ENCODE measurements at places on chromosomes 13 and 19.

DNA sequence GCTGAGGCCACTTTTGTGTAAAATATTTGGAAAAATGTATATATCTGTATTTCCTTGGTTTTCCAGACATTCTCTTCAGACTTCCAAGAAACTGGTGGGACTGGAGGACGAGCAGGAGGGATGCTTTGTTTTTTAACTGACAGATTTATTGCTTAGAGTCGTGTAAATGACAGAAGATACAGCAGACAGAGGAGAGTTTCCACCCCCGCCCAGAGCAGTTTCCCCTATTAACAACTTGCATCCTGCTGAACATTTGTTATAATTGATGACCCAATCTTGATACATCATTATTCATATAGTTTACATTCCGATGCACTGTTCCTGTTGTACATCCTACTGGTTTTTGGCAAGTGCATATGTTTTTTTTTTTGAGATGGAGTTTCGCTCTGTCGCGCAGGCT is 7.1 kb upstream of the DOCK6 start:
- DNase-seq = no peak

DNA sequence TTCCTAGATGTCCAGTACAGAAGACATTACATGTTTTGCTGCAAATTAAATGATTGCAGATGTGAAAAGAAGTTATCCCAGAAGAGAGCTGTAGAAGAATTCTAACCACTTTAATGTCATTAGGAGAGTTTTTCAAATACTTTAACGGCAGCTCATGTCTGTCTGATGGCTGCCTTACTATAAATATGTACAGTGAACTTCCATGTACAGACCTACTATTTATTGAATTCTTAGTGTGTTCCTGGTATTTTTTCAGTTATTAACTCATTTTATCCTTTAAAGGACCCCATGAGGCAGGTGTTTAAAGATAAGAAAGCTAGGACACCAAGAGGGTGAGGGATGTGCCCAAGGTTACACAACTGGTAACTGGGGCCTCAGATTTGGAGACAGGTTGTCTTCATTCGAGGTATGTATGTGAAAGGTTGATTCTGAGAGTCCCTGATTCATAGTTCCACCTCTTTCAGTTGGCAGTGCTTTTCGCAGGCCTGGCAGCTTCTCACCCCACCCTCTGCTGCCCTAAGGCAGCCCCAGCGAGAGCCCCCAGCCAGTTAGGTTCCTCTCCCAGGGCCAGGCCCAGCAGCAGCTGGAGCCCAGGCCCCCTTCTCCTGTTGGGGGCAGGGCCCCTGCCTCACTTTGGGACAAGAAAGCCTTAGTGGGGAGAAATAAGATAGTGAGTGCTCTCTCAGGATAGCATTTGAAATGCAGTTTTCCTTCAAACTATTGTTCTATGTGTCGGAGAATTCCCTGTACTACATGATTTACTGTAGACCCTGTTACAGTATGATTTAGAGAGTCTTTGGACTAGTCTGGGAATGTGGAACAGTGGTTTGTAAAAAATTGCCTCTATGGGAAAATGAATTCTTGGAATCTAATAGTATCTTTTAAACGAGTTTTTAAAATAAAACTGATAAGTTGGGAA is 67.7 kb upstream of the TEX29 start:
- DNase-seq = no peak

DNA sequence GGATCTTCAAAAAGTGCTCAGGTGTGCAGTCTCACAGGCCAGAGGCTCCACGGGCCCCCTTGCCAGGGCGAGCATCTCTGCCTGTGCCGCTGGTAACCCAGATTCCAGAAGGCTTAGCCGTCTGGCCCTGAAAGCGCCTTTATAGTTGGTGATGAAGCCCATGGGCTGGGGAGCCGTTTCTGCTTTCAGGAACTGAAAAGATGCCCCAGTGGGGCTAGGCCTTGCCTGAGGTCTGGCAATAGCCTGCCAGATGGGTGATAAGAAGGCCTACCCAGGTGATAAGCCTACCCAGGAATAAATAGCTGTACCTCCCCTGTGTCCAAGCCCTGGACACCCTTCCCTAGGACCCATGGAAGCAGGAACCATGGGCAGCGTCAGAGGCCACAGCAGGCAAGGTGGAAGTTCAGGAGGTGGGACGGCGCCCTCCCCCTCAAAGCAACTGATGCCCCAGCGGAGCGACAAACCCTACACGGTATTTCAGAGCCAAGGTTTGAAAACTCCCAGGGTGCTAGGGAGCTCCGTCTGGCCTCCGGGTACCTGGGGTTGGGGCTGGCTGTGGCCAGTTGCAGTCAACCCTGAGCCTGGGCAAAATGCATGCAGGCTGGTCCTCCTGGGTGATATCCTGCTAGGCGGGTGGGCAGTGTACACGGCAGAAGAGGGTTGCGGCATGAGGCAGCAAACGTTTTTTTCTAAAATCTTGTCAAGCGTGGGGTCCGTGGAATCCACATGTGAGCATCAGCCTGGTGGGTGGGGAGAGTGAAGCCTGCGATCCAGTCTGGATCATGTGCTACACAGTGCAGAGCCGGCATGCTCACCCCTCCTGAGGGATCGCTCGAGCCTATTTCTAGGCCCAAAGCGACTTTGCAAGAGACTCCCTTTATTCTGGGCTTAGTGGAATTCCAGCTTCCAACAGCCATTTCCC is 45.3 kb downstream of the ACTN4 start:
- no peak for DNase-seq

GRCh38 chr19:6572217-6572616 is 18.7 kb downstream of the CD70 start:
- DNase-seq = no peak

- DNase-seq = no peak
Measured at GRCh38 chr13:19053561-19053960, 128.1 kb downstream of the TUBA3C start.

DNA sequence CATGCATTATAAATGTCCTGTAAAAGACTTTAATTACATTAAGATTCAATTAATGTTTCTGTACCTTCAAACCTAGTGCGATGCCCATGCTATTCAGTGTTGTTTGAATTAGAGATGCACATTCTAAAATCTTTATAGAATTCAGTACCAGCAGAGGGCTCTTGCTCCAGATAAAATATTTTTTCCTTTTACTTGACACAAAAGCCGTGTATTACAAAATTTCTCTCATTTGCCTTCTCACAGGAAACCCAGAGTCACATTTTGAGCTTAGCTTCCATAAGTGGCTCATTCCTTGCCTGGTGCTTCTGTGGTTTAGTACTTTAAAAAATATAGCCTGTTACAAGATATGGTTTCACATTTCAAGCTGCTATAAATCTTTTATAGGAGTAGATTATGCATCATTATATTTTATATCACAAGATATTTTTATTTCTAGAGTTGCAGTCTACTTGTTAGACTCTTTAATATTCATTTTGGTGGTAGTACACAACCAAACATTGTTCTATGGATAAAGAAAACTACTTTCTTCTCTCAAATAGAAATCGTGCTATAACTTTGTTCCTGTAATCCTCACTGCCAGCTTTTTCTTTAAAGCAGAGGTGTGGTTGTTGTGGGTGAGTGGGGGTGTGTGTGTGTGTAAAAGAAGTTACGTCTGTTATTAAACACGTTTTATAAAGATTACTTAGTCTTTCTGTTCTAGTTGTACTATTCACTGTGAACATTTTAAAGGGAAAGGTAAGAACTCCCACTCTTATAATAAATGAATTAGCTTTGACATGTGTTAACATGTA is 101.4 kb downstream of the RNF17 start:
- no peak for DNase-seq

- DNase-seq = no peak
Measured at GRCh38 chr19:41799444-41800000, 3.1 kb downstream of the CEACAM3 start.

- no peak for DNase-seq
Measured at GRCh38 chr19:1304197-1304924, 18.7 kb downstream of the EFNA2 start.

GRCh38 chr13:32063619-32064233 is 32.2 kb downstream of the FRY start:
- DNase-seq = no peak

GRCh38 chr13:102658660-102659059 is 36.2 kb downstream of the METTL21C start:
- no peak for DNase-seq

DNA sequence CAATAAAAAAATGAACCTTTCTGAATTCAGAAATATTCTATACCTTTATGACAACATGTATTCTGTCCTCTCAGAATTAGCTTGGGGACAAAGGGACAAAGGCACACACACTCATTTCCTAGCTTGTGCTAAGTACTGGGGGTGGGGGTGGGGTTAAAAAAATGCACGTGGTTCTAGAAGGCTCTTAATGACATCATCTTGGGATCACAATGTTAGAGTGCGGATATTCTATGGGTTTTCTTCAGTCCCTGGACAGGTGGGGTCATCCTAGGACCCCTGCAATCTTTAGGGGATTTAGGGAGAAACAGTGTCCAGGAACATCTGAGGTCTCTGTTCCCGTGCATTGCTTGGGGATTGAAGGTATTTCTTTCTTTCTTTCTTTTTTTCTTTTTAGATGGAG is 21.8 kb downstream of the GATAD2A start:
- no peak for DNase-seq

GRCh38 chr13:78137404-78138142 is 218.9 kb upstream of the EDNRB start:
- peak; percentile 17 for DNase-seq

GRCh38 chr19:19271828-19272599 is 1.1 kb downstream of the TM6SF2 start:
- DNase-seq = no peak

- DNase-seq = peak; percentile 8
Measured at GRCh38 chr19:29376855-29377354, 148.9 kb upstream of the VSTM2B start.

GRCh38 chr13:81018936-81019335 is 678.0 kb upstream of the SPRY2 start:
- DNase-seq = no peak

DNA sequence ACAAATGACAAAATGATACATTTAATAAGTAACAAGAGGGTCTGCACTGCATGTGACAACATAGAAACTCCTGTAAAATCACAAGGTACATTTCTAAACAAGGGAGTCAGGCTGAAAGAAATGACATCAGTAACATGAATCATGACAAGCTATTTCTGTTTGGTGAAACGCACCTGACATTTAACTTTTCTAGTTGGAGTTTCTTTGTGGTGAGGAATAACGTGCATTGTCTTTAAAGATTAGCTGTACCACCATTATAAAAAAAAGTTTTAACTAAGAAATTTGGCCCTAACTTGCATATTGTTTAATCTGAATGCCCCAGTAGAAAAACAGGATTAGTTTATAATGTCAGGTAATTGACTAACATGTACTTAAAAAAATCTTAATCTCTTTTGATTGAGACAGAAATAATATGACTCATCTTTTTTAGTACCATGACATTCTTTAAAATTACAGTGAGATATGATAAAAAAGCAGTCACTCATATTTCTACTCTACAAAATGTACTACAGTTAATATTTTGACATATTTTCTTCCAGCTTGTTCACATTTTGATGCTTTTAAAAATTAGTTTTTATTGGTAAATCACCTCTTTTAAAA is 418.2 kb downstream of the KLF12 start:
- DNase-seq = no peak

DNA sequence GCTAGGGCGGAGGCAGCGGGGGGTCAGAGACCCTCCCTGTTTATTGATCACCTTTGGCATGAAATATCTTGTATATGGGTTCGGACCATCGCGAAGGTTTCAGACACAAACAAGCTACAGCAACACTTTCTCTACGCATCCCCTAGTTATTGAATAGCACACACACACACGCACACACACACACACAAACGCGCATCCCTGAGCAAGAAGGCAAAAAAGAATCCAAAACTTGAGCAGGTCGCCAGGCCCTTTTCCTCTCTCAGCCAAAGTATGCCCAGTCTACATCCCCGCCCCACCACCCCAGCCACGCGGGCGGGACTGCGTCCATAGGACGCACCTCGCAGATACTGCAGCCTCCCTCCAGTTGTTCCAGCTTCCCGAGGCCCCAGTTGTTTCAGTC is 16.0 kb downstream of the POU4F1 start:
- no peak for DNase-seq

DNA sequence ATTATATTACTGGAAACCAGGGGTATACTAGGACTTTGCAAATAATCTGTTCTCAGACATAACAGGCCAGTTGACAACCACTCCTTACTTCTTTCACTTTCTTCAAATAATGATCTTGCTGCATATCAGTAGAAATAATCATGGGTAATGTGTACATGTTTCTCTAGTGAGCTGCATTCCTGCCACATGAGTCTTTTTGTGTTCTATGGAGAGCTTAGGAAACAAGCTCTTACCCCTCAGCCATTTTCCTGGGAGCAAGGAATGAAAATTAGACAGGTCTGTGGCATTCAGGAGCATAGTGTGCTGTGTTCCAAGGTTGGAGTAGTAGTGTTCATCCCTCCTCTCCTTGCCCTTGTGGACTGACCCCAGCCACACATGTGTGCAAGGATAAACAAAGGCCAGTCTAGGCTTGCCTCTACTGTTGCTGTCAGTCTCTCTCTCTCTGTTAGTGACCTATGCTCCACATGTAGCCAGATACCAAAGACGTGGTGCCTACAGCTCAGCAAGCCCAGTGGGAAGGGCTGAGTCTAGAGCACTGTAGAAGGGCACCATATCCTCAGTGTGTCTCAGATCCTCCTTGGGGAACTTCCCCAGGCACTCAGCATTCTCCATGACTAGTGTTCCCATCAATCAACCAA is 11.5 kb upstream of the OXGR1 start:
- no peak for DNase-seq

- no peak for DNase-seq
Measured at GRCh38 chr13:50668691-50669271, 174.7 kb downstream of the DLEU7 start.

GRCh38 chr13:29456419-29456818 is 139.1 kb downstream of the SLC7A1 start:
- DNase-seq = no peak

- no peak for DNase-seq
Measured at GRCh38 chr13:94217370-94217769, 262.1 kb downstream of the DCT start.

GRCh38 chr19:41688098-41688497 is at the start of gene CEACAM7:
TSS of gene CEACAM7 (minus strand) at chr19:41688270. CDS start at chr19:41688165, 105 bp downstream.
- DNase-seq = no peak

GRCh38 chr13:84191139-84191538 is 308.9 kb upstream of the SLITRK1 start:
- DNase-seq = no peak

- DNase-seq = no peak
Measured at GRCh38 chr19:35388277-35389054, 17.6 kb downstream of the GPR42 start.
